ENCODE measurements at places on chromosomes 11 and 22.
A peak's percentile ranks its signal among the peaks of the same experiment; 100 is the strongest.

DNA sequence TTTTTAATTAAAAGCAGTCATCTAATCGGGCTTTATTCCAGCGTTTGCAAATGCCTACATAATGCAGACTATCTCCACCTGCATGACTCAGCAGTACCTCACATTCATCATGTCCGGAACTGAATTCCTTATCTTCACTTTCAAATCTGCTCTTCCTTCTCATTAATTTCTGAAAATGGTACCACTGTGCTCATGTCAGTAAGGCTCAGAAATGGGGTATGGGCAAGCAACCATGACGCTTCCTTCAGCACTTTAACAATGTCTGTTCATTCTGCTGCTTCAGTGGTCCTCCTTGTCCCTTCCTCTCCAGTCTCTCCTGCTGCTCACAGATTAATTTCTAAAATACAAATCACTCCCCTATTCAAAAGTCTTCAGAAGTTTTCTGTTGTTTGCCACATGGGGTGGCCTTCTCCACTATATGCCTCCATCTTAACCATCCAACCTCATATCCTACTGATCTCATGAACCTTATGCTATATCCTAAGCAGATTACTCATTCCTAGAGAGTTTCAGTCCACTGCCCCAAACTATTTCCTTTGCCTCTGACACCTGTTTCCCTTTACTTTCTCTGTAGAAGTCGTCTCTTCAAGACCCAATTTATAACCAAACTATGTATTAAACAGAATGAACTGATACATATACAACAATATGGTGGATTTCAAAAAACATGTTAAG is 7.0 kb downstream of the GTF2H1 start:
- DNase-seq, result no peak

DNA sequence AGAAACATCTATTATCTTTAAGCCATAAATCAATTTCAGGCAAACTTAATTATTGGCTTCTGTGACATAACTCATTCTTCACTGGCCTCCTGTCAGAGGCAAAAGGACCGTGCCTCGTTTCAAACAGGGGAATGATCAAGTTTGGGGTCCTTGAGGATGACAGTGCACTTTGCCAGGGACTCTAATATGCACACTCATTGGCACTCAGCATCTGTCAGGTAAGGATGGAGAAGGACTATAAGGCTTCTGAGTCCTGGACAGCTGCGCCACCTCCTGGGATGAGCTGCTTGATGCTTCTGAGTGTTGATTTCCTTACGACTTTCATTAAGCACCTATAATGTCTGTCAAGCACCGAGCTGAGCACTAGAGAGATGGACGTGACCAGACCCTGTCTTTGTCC is 20.2 kb downstream of the BPIFC start:
- peak; percentile 9 for DNase-seq

GRCh38 chr22:45876136-45877035 is 100.6 kb downstream of the WNT7B start:
- DNase-seq, result no peak

DNA sequence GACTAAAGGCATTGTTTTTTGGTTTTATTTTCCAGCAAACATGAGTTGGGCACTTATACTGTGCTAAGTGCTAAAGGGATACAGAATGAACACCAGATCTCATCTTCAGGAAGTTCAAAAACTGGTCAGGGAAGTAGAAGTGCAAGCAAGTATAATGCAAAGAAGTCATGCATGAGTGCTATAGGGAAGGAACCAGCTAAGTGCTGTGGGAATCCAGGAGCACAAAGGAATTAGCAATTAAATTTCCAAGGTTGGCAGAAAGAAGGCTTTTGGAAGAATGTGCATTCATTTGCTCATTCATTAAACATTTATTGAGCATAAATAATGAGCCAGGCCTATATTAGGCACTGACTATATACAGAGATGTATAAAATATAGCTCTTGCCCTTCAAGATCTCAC is 143.7 kb upstream of the ARHGAP42 start:
- DNase-seq, result no peak

- no peak for DNase-seq
Measured at GRCh38 chr11:72369743-72370142, 64.6 kb downstream of the CLPB start.

GRCh38 chr11:68734111-68734510 is 17.2 kb downstream of the TESMIN start:
- no peak for DNase-seq

- no peak for DNase-seq
Measured at GRCh38 chr22:42380769-42381551, 51.2 kb downstream of the NFAM1 start.

GRCh38 chr11:20031155-20032001 is 128.9 kb downstream of the DBX1 start:
- DNase-seq, result no peak

DNA sequence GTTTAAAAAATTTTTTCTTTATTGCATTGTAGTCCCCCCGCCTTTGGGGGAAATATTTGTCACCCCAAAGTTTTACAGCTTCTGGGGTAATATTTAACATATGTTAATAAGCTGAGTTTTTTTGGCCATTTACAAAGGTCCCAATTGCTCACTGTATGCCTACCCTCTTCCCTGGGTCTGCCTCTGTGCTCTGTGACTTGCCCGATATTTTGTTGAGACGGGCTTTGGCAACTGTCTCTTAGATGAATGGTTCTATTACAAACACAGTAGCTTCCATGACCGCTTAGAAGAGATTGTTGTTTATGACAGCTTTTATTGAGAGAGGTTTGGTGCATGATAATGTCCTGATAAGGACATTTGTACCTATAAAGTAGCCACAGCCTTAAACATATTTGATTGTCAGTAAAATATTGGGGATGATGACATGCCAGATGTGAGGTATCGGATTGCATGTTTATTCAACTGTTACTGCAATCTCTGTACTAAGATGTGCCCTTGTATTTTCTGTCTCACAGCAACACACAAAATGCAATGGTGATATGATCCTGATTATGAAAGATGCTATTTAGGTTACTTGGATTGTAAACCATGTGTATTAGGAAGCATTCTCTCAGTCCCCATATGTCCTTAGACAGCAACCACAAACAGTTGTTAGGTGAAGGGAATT is 103.1 kb downstream of the TEAD1 start:
- no peak for DNase-seq

- no peak for DNase-seq
Measured at GRCh38 chr11:45754261-45754709, 50.7 kb upstream of the SLC35C1 start.

GRCh38 chr11:125182573-125182972 is 18.0 kb downstream of the PKNOX2 start:
- no peak for DNase-seq

GRCh38 chr22:36912694-36913426 is 568 bp upstream of the CSF2RB start:
- DNase-seq, result no peak

DNA sequence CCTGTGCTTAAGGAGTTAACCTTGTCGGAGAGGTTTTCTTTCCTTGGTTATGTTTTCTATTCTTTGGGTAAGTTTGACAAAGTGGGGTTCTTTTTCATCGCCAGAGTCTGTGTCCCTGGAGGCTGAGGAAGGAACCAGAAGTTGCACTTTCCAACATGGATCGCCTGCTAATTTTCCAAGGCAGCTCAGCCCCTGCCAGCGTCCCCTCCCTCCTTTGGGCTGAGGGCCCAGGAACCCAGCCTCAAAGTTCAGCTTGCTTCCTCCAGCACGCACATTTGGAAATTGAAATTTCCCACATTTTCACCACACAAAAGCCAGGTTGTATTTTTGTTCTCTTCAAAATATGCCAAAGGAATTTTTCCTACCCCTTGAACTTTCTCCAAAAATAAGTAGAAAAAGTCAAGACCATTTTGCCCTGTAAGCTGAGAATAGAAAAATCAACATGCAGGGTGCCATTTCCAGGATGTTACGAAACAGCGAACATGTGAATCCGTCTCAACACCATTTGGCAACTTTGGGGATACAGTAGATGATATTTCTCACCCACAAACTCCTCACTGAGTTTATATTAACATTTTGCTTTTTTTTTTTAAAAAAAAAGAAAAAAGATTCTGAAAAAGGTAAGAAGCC is 343.5 kb downstream of the TENM4 start:
- no peak for DNase-seq

DNA sequence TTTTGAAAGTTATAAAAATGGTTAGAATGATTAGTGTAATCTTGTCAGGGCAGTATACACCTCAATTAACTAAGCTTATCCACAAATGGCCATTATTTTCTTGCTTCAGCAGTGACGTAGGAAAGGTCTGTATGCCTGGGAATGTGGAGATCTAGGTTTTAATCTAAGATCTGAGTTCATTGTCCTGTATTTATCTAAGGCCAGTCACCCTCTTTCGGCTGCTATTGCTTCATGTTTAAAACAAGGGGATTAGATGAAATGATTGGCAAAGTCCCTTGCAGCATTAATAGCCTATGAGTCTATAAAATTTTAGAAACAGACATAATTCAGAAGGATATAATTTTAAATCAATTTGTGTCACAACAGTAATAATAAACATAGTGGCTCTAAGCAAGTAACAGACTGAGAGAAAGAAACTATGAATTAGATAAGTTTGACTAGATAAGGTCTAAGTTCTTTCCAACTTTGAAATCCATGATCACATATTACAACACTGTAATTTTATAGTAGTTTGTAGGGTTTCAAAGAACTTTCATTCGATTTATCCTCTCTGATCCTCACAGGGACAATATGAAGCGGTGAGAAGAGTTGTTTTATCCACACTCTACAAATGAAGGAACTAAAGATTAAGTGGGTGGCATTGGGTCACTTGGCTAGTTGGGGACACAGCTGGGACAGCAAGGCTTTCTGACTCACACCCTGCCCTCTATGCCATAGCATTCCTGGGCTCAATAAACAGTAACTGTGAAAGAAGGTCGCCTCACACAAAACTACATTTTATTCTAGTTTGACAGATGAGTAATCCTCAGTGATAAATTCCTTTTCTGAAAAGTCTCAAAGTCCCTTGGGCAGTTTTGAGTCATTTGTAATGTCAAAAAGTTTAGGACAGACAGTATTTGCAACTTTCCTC is 60.6 kb upstream of the RDX start:
- no peak for DNase-seq

DNA sequence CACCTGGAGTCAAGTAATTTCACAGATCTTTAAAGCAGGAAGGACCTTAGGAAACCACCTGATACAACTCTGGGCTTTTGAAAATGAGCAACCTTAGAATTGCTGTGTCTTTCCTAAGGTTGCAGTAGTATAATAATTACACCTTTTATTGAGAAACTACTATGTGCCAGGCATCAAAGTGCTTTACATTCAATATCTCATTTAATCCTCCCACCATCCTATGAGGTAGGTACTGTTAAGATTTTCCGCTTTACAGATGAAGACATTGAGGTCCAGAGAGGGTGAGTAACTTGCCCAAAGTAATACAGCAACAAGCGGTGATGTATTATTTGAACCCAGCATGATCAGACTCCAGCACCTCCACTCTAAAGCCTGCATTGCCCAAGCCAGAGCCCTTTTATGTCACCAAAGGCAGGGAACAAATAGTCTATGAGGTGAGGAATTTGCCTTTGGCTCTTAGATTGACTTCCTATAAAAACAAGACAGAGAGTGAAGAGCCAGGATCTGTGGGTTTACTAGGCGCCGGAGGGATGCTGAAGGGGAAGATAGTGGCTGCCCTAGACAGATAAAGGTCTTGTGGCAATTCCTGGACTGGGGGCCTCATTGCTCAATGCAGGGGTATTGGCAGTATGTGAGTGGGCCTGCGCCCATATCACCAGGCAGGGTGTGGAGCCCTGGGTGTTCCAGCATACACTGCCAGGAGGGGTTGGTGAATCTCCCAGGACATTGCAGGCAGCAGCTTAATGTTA is 157.1 kb downstream of the FBXO7 start:
- DNase-seq, result no peak

DNA sequence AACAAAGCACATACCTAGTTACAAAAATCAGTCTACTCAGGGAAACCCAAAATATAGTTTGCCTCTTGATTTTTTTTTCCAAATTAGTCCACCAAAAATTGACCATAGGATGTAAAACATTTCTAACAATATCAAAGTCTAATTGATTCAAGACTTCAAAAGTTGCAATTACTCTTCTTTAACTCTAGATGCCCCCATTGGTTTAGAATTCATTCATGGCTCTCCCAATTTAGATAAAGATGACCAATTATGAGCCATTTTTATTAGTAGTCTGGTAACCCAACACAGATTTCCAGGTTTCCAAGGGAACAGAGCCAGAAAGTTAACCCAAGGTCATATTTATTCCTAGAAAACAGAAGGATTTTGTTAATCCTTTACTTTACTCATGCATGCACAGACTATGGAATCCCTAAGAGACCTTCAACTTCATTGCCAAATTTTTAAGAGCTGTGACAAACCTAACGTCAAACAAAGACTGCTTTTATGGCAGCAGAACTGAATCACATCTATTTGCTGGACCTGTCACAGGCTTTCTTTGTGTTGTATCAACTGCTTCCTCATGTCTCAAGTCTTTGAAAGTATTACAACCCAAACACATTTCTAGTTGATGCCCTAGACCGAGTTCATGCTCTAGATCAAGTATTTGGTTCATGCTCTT is 55.3 kb downstream of the C22orf42 start:
- no peak for DNase-seq

- no peak for DNase-seq
Measured at GRCh38 chr11:68651208-68651984, 32.9 kb upstream of the GAL start.

DNA sequence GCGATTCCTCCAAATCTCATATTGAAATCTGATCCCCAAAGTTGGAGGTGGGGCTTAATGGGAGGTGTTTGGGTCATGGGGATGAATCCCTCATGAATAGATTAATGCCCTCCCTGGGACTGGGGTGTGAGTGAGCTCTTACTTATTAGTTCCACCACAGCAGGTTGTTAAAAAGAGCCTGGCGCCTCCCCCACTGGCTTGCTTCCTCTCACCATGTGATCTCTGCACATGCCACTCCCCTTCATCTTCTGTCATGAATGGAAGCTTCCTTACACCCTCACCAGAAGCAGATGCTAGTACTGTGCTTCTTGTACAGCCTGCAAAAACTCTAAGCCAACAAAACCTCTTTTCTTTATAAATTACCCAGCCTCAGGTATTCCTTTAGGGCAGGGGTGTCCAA is 8.8 kb downstream of the RRAS2 start:
- no peak for DNase-seq

- DNase-seq, result no peak
Measured at GRCh38 chr11:110991661-110992355, 253.7 kb upstream of the POU2AF2 start.

GRCh38 chr11:100815787-100816330 is 128.8 kb downstream of the ARHGAP42 start:
- DNase-seq, result no peak

- DNase-seq, result no peak
Measured at GRCh38 chr11:70650075-70650909, 252.0 kb downstream of the CTTN start.

- DNase-seq, result peak; percentile 71
Measured at GRCh38 chr11:128297091-128297651, 290.2 kb downstream of the ETS1 start.

DNA sequence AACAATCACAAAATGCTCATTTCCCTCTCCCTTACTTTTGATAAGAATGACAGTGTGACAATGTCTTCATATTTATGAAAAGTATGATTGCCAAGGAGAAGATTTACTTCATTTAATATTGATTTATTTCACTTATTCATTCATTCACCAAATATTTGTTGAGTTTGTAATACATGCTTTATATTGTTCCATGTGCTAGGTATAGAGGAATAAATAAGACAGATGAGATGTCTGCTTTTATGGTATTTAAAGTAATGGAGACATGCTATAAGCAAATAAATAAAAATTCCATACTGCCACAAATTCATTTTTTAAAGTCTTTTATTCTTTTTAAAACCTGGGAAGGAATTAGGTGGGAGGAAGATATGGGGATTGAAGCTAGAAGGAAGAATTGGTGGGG is 289.4 kb downstream of the GUCY1A2 start:
- no peak for DNase-seq

Data from NCI-H1092 (cell line).